Activated CD4-positive, alpha-beta T cell treated with anti-CD3 and anti-CD28 coated beads, Interleukin-2, amount 10 ng/mL, durations not matched to agents 24 days and 14 days (primary cell): ENCODE measurements at places on chromosomes 11 and 22. TPM values are rescaled to one million over a fixed set of nuclear protein-coding genes. Genes with fewer than 3 reads are reported as not detected.

DNA sequence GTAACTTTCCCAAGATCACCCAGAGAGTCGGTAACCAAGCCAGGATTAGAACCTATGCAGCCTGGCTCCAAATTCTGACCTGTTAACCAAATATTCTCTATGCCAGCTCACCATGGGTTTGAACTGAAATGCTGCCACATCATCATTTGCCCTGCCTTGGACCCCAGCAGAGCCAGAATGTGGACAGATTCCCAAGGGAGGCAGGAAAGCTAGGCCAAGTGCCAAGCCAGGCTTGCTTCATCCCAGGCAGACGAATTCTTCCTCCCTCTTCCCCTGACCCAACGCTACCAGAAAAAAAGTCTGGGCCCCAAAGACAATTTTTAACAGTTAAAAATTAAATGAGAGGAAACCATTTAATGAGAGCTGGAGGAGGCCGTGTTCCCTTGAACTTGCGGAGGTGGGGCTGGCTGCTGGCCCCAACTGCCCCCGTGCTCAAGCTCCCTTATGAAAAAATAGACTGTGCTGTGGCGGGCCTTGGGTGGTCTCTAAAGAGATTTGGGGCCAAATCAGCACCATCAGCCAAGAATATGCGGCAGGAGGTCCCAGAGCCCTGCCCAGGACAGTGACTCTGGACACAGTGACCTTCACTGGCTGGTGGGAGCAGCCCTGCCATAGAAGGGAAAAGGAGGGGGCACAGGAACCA is 184.1 kb upstream of the SYT13 start:
- H3K27me3 ChIP-seq = peaks cover 7% of the 10 kb centered on the region
- no peaks in the 10 kb centered on the region for H3K36me3 ChIP-seq
- DNase-seq = no peak
- no peak overlapping the region for H3K27ac ChIP-seq

GRCh38 chr22:27194096-27194748 is 536.8 kb downstream of the MIAT start:
- no peak overlapping the region for H3K27ac ChIP-seq
- H3K36me3 ChIP-seq = no peaks in the 10 kb centered on the region

DNA sequence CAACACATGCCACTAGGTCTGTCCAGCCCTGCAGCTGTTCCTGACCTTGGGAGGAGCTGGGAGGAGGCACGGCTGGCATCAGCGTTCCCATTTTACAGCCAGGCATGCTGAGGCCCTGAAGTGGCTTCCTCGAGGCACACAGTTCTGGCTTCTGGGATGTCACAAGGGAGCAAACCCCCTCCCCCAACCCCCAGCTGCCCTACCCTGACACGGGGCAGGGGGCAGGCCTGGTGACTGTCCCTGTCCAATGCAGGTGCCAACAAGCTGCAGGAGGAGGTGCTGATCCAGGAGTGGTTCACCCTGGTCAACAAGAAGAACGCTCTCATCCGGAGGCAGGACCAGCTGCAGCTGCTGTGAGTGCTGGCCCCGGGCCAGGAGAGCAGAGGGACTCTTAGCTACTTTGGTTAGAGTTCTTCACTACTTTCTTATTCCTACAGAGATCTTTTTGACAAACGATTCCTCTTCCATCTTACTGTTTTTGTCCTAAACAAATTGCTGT is 5.3 kb downstream of the KCNK7 start:
- H3K27me3 ChIP-seq = no peaks in the 10 kb centered on the region
- H3K27ac ChIP-seq = peak overlapping the region; percentile 55
- peaks cover 46% of the 10 kb centered on the region for H3K36me3 ChIP-seq
- H3K4me3 ChIP-seq = no peak overlapping the region
- peaks cover 39% of the 10 kb centered on the region for H3K4me1 ChIP-seq

Gene EIF3M
- 348 and 351 TPM in 2 replicates for total RNA-seq
